ENCODE measurements at places on chromosomes 5 and 9.

- no peak for DNase-seq
These were observed 31.1 kb upstream of the NRARP start for GRCh38 chr9:137333016-137333671.

DNA sequence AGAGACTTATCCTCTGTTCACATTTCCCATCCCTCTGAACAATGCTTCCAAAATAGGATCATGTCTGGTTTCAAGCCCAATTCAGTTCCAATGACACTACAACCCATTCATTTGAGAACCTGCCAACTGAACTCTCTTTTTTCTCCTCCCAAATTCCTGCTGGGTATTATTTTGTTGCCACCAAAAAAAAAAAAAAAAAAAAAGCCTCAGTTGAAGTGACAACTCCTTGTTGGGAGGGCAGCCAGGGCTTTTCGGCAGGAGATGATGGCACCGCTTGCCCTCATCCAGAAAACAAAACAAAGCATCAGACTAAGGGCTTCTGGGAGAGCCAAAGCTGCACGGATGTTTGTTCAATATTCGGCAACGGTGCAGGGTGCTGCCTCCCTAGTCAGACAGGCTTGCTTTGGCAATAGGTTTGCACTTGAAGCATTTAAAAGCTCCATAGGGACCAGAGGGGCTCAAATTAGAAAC is 30.6 kb upstream of the TRIM32 start:
- DNase-seq = no peak

GRCh38 chr5:122699201-122699600 is 75.7 kb upstream of the SNX2 start:
- no peak for DNase-seq

- DNase-seq = no peak
These were observed 8.7 kb upstream of the CDKN2AIPNL start for GRCh38 chr5:134420343-134420742.

GRCh38 chr5:158635565-158635964 is 464.2 kb downstream of the EBF1 start:
- no peak for DNase-seq

DNA sequence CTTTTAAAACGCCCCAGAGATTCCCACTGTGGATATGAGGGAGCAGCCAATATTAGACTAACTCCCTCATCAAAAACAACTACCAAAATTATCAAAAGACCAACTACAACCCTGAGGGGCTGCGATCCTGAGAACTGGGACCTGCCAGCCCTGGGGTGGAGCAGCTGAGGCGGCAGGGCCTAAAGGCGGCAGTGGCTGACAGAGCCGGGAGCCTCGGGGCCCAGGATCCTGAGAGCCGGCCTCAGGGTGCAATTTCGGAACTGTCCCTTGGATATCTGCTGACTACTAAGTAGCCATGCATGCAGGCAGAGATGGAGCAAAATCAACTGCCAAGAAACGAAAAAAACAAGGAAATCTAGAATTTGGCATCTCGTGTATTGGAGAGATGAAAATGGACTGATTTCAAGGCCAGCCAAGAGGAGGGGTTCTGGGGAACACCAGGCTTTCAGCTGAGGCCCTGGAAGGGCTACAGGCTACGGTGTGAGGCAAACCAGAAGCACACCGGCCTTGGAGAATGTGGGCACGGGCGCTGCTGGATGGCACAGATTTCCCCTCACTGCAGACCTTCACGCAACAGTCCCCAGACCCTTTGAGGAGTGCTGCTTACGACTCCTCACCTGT is 63.6 kb upstream of the UBAC1 start:
- DNase-seq = no peak

DNA sequence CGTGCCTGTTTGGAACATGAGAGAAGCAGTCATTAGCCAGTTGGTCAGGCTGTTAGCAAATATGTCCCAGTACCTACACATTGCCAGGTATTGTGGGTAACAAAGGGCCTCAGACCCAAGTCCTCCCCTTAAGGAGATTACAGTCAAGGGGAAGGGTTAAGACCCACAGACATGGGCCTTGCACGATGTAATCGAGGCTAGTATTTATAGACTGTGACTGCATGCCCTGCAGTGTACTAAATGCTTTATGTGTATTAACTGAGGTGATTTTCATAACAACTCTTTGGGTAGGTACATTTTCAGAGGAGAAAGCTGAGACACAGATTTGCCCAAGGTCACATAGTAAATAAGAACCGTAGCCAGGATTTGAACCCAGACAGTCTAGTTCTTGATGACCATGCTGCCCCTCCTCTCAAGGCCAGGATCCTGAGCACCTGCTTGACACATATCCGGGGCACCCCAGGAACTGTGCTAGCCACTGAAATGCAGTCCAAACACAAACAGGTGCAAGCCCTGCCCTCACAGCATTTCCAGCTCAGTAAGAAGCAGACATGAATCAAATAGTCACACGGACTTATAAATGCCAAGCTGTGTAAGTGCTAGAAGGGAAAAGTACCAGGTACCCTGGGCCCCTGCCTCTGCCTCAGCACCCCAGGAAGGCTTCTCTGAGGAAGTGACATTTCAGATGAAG is 32.0 kb upstream of the GRPEL2 start:
- no peak for DNase-seq

- no peak for DNase-seq
These were observed 422.4 kb downstream of the IRX1 start for GRCh38 chr5:4018007-4018406.

GRCh38 chr9:136511670-136512592 is 29.1 kb upstream of the SEC16A start:
- DNase-seq = no peak

GRCh38 chr9:8857926-8858595 is 1058.5 kb upstream of the DMAC1 start:
- no peak for DNase-seq

DNA sequence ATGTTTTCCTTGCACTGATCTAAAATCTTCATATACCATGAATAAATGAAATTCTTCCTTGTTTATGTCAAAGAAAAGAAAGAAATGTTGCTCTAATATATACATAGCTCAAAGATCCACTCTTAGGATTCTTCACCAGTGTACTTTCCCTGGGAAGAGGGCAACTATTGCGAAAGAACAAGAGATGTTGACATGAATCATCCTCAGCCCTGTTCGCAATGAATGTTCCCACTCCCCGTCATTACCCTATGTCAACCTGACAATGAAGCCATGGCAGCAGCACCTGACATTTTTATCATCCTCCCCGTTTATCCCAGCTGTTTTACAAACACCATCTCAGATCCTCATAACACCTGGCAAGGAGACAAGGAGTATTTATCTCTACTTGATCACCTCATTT is 409.1 kb upstream of the GRIA1 start:
- no peak for DNase-seq

GRCh38 chr5:55564721-55565120 is 30.0 kb upstream of the PLPP1 start:
- no peak for DNase-seq

DNA sequence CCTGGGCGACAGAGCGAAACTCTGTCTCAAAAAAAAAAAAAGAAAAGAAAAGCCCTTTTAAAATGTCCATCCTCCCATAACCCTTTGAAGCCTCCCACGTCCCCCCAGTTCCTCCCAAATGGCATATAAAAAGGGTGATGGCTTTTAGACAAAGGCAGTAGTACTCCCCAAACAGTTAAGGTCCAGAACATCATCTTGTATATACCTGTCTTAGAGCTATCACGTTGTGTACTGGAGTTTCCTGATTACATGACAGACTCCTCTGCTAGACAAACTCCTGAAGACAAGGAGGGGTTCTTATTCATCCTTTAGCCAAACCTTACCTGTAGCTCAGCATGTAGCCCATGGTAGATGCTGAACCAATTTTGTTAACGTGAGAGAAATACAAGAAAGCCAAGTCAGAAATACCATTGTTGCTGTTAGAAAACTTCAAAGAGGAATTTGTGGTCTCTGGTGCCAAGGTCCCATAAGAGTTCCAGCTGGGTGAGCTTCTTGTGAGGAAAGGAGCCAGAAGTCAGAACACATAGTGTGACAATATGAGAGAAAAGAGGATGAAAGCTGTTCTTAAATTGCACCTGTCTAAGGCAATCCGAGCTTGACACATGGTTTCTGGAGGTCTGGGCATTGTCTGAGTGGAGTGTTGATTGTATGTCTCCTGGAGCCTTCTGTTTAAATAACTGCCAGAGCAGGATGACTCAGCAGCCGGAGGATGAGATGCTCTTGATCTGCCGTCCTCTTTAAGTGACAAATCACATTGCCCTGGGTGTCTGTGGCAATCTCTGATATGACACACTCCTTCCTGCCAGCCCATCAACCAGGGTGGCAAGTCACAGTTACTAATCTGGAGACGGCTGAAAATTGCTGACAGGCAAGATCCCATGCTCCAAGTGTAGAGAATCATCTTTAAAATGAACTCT is 69.1 kb downstream of the ARRDC3 start:
- peak; percentile 61 for DNase-seq

- no peak for DNase-seq
These were observed 96.6 kb downstream of the NLN start for GRCh38 chr5:65818592-65818991.

DNA sequence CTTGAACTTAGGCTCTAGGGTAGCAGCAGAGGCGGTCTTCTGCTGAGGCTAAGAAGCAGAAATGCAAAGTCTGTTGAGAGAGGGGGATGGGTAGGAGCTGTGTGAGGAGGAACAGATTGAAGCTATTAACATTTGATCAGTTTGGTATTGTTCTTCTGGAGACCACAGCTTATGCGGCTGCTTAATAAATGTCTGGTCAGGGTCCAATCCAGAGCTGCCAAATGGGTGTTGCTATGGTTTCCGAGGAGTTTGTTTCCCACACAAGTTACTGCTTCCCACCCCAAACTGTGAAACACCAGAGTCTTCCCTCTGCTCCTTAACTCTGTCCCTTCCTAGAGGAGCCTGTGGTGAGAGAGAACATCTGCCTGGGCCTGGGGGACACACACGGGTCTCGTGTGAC is 142.2 kb upstream of the KLF4 start:
- no peak for DNase-seq

All from stimulated activated CD8-positive, alpha-beta memory T cell treated with anti-CD3 and anti-CD28 coated beads, Interleukin-2, amount 100 ng/mL, for 1 hour (primary cell).